Mesenteric fat pad (tissue), 1 donor: ENCODE measurements at places on chromosomes 16 and 17.
A peak's percentile ranks its signal among the peaks of the same experiment; 100 is the strongest.

- no peak for DNase-seq
These were observed 35.0 kb upstream of the MAF start for GRCh38 chr16:79635488-79635887.

DNA sequence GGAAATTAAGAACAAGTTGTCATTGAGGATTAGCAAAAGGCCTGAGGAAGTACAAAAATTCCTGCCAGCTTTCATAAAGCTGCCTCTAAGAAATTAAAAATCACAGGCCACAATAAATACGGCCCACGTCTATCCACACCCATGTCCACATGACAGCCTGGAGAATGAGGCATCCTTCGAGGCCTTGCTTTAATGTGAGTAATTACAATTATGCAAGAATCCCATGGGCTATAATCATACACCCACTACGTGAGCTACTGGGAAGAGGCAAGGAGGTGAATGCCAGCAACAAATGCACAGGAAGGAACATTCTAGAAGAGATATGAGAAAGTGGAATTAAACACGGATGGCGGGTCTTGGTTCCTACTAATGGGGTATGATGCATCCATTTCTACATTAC, 65.4 kb upstream of the ZFHX3 start:
- peak; percentile 8 for DNase-seq

GRCh38 chr17:46764709-46765401, 53.6 kb downstream of the WNT3 start:
- DNase-seq, result peak; percentile 87

DNA sequence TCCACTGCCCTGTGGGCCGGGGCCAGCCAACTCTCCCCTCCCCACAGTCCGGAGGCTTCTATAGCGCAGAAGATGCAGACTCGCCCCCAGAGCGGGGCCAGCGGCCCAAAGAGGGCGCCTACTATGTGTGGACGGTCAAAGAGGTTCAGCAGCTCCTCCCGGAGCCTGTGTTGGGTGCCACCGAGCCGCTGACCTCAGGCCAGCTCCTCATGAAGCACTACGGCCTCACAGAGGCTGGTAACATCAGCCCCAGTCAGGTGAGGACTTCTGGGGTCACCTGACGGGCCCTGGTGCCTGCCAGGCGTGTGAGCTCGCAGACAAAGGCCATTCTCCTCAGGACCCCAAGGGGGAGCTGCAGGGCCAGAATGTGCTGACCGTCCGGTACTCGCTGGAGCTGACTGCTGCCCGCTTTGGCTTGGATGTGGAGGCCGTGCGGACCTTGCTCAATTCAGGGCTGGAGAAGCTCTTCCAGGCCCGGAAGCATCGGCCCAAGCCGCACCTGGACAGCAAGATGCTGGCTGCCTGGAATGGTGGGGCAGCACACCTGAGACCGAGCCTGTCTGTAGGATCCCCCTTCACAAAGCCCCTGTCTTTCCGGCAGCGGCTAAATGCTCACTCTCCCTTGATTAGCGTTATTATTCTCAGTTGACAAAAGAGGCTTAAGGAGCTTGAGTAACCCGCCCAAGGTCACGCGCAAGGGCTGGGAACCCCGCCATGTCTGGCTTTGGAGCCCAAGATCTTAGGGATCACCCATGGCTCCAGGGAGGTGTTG, 3.9 kb downstream of the SPATA20 start:
- DNase-seq, result no peak

DNA sequence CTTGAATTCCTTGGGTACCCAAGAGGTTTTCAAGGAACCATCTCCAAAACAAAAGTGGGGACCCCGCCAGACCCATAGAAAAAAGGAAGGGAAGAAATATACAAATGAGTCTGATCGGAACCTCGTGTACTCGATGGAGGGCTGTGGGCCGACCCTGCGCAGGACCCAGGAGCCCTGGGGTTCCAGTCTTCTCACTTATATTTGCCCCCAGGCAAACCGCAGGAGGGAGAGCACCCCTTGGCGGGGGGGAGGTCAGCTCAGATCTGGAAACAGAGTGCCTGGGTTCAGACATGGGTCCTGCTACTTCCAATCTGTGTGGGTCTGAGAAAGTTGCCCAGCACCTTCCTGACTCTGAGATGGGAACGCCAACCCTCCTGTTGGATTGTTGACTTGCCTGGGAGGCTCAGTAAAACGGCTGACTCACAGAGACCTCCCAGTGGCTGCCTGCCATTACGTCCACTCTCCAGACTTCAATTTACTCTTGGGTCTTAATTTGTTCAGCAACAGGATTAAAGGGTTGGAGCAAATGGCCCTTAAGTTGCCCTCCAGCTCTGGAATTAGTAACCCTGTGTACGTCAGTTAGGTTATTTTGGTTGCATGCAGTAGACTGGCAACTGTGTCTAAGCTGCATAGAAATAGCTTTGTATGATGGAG, 24.9 kb upstream of the CACNG4 start:
- DNase-seq, result no peak

DNA sequence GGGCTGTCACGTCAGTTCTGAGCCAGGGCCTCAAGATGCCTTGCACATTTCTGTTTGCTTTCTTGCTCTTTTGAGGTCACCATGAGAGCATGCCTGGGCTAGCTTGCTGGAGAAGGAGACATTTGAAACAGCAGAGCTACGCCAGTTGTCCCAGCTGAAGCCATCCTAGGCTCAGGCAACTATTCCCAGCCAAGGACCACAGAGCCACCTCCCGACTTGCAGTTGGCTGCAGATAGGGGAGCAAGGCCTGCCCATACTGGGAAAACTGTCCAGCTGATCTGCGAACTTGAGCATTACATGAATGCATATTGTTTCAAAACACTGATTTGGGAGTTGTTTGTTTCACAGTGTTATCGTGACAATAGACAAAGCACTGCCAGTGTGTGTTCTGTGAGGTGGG, 340.8 kb downstream of the XYLT1 start:
- DNase-seq, result no peak

GRCh38 chr16:81096715-81097208, 567 bp upstream of the GCSH start:
- DNase-seq, result no peak
